ENCODE measurements at places on chromosomes 3 and 15. TPM values are rescaled to one million over a fixed set of nuclear protein-coding genes. Genes with fewer than 3 reads are reported as not detected.
A peak's percentile ranks its signal among the peaks of the same experiment; 100 is the strongest.

Gene CYP1A2
- total RNA-seq, result 0.32 TPM

DNA sequence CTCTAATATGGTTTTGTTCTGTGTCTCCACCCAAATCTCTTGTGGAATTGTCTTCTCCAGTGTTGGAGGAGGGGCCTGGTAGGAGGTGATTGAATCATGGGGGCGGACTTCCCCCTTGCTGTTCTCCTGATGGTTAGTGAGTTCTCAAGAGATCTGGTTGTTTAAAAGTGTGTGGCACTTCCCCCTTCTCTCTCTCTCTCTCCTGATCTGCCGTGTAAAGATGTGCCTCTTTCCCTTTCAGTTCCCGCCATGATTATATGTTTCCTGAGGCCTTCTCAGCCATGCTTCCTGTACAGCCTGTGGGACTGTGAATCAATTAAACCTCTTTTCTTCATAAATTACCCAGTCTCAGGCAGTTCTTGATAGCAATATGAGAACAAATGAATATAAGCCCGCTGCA is 33.1 kb downstream of the RETNLB start:
- DNase-seq, result no peak
- no peaks in the 10 kb centered on the region for H3K36me3 ChIP-seq
- no peaks in the 10 kb centered on the region for H3K4me1 ChIP-seq
- H3K27me3 ChIP-seq, result no peaks in the 10 kb centered on the region

GRCh38 chr3:64677961-64678716 is 9.7 kb downstream of the ADAMTS9 start:
- DNase-seq, result no peak
- H3K4me1 ChIP-seq, result no peaks in the 10 kb centered on the region
- H3K4me3 ChIP-seq, result no peak overlapping the region
- peaks cover 10% of the 10 kb centered on the region for H3K36me3 ChIP-seq

- H3K27me3 ChIP-seq, result no peaks in the 10 kb centered on the region
- peak overlapping the region; percentile 51 for H3K27ac ChIP-seq
- no peak overlapping the region for H3K4me3 ChIP-seq
- H3K36me3 ChIP-seq, result no peaks in the 10 kb centered on the region
- H3K4me1 ChIP-seq, result peaks cover 5% of the 10 kb centered on the region
Measured at GRCh38 chr3:48119505-48120193, 68.6 kb downstream of the CDC25A start.

Gene COL6A6
- 34.8 TPM for total RNA-seq

Gene COPS2
- 57.2 TPM for total RNA-seq

Gene GHSR
- total RNA-seq, result not detected

GRCh38 chr3:163056874-163057497 is 1560.4 kb downstream of the OTOL1 start:
- no peaks in the 10 kb centered on the region for H3K4me1 ChIP-seq
- no peaks in the 10 kb centered on the region for H3K27me3 ChIP-seq
- no peaks in the 10 kb centered on the region for H3K36me3 ChIP-seq
- H3K4me3 ChIP-seq, result no peak overlapping the region
- H3K27ac ChIP-seq, result no peak overlapping the region
